ENCODE measurements at places on chromosomes 2 and 18.

DNA sequence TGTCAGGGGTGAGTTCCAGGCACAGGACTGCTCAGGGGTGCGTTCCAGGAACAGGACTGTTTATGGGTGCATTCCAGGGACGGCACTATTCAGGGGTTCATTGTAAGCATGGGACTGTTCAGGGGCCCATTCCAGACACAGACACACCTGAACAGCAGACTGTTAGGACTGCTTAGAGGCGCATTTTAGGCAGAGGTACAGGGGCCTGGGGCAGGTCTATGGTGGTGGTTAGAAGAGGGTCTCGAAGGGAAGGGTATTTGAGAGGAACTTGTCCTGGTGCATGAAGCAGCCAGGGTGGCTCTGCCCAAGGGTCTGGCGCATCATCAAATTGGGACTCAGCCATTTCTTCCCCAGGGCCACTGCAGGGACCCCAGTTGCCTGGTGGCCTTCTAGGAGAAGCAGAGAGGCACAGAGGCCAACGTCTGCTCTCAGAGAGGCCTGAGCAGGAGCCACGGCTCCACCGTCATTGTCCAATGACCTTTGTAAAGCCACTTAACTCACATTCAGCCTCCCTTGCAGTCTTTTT is 14.8 kb upstream of the MLPH start:
- no peak for DNase-seq

GRCh38 chr2:29528891-29529520 is 392.4 kb downstream of the ALK start:
- DNase-seq: no peak

DNA sequence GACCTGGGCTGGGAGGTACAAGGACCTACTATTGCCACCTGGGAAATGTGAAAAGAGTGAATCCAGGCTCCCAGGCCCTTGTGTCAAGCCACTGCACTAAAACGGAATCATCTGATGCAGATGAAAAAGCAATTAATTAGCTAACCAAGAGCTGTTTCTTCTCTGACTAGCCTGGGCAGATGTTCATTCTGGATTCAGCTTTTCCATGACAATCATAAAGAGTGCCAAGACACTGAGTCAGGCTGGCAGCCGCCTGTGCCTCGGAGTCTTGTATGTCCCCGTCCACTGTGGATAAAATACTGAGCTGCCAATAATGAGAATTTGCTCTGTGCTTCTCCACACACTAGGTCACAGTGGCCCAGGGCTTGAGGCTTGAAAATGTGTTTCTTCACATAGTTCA is 21.7 kb upstream of the LCLAT1 start:
- peak; percentile 12 for DNase-seq

DNA sequence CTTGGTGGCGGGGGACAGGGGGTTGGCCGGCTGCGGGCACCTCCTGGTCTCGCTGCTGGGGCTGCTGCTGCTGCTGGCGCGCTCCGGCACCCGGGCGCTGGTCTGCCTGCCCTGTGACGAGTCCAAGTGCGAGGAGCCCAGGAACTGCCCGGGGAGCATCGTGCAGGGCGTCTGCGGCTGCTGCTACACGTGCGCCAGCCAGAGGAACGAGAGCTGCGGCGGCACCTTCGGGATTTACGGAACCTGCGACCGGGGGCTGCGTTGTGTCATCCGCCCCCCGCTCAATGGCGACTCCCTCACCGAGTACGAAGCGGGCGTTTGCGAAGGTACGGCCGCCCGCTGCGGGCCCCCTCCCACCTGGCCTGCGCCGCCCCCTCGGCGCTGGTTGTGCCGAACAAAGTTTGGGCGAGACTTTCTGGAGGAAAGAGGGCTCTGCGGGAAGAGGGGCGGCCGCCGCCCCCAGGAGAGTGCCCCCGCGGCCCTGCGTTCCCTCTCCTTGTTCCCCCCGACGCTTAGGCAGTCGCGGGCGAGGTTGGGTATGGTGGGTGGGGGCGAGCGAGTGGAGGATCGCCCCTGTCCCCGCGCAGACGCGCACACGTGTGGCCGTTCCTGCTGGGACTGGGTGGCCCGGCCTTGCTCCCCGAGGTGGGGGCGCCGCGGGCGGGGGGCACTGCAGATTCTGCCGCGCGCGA is 866 bp downstream of the CRIM1 start:
- DNase-seq: no peak

DNA sequence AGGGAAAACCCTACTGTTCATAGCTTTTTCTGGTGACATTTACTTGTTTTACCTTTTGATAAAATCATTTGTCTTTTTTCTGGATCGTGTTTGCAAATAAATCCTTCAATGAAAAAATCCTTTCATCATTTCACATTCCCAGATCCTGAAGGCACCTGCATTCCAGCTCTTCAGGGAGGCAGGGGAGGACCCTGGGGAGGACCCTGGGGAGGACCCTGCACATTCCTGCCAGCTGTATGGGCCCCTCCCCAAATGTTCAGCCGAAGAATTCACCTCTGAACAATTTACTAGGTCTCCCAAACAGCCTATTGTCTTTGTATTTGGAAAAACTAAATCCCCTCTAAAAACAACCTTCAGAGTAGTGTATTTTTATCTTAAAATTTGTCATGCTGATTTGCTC is 558.4 kb upstream of the ID2 start:
- no peak for DNase-seq

DNA sequence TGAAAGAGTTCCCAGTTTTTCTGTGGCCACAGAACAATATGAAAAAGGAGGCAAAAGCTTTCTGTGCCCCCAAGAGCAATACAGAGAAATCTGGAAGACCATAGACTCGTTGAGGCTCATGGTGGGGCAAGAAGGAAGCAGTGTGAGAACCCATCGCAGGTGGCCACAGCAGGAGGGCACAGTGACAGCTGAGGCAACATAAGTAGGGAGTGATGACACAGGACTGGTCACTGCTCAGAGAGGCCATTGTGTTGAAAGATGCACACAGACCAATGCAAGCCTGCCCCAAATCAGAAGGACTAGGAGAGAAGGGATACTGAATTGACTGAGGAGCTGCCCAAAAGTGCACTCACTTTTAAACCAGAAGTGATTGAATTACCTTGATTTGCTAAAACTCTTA is 483.6 kb downstream of the EPHA4 start:
- no peak for DNase-seq

DNA sequence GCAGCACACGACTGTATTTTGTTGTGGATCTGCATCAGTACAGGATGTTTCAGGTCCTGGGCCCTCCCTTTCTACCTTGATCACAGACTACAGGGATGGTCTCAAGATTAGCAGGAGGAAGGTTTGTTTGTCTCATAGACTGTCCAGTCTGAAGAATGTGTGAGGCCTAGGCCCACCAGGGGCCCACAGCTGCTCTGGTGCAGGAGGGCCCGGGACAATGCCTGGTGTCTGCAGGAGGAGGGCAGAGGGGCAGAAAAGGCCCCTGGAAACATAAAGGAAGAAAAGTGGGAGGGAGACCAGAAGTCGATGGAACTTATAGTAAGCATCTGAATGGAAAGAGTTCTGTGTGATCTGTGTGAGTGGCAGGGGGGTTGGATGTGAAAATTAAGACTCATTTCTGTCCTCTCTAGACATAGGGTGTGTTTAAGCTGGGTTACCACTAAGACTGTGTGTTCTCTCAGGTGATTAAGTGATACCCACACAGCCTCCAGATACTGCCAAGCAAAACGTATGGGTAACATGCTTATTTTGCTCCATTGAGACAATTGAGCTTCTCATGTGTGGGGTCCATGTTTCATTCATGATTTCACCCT is 33.4 kb upstream of the LPIN2 start:
- no peak for DNase-seq

- DNase-seq: no peak
Observed at GRCh38 chr2:69916106-69916505, 1.2 kb downstream of the MXD1 start.

DNA sequence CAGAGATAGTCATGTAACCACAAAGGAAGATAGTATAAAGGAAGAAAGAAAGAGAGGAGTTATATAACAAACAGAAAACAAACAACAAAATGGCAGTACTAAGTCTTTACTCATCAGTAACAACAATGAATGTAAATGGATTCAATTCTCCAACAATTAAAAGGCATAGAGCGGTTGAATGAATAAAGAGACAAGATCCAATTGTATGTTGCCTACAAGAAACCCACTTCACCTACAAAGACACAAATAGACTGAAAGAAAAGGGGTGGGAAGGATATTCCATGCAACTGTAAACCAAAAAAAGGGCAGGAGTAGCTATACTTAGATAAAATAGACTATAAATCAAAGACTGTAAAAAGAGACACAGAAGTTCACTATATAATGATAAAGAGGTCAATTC is 157.3 kb upstream of the CREB1 start:
- DNase-seq: no peak

DNA sequence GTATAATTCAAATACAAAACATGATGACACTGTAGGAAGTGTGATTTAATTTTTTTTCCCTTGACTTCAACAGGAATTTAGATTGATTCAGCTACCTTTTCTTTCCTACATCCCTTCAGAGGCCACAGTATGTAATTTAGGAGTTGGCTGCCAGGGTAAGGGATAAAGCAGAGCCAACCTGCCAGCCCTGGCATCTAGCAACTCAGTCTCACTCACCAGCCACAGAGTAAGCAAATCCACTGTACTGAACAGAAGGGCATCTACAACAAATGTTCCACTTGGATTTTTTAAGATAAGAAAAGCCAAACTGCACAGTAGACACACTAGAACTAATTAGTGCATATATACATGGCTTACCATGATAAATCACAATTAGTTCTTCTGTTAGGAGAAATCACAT is 54.3 kb upstream of the PEX13 start:
- no peak for DNase-seq

DNA sequence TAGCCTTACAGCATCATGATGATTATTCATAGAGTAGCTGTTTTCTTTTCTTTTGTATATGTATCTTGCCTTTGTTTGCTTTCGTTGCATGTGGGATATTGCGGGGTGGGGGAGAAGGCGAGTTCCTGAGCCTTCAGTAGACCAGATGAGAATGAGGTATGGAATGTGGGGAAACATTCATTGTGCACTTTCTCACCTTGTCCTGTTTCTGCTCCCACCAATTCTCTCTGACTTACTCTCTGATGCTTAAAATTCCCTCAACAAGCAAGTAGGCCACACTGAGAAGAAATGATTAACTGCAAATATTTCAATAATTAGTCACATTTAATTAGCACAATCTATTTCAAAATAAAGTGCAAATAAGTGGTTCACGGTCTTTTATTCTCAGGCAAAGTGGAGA is 31.0 kb downstream of the GKN2 start:
- no peak for DNase-seq

GRCh38 chr18:79395761-79396404 is at the start of gene NFATC1:
TSS of gene NFATC1 (plus strand) at chr18:79395930. CDS start at chr18:79396225, 295 bp downstream.
- DNase-seq: peak; percentile 19

- no peak for DNase-seq
Observed at GRCh38 chr2:160228141-160228917, 28.3 kb upstream of the ITGB6 start.

DNA sequence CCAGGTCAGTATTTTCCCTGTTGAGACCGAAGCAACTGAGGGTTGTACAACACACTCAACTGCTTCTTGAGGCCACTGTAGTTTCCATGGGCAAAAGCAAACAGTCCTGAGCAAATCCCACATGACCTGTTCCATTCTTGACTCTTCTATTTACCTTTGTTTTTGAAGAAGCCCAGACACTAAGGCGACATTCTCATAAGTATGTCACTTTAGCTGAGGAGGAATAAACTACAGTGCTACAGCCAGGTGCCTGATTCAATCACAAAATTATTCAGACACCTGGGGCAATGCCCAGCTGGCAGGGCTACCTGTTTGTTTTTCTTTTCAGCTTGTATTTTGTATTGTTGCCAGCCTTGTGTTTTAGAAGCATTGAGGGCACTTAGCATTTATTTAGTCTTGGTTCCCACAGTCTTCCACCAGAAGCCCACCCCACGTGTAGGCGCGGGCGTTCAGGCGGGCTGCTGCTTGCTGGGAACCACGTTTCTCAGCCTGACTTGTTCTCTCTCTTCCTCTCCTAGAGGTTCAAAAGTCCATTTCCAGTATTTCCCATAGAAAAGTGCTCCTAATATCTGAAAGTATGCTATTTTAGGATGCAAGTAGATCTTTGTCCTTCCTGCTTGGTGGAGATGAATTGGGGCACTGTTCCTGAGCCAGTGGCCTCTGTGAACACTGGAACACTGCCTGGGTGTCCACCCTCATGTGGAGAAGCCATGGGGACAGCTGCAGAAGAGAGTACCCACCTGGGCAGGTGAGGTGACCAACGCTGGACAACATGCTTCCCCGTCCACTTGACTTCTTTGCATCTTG is 99.0 kb upstream of the COPS8 start:
- DNase-seq: no peak

DNA sequence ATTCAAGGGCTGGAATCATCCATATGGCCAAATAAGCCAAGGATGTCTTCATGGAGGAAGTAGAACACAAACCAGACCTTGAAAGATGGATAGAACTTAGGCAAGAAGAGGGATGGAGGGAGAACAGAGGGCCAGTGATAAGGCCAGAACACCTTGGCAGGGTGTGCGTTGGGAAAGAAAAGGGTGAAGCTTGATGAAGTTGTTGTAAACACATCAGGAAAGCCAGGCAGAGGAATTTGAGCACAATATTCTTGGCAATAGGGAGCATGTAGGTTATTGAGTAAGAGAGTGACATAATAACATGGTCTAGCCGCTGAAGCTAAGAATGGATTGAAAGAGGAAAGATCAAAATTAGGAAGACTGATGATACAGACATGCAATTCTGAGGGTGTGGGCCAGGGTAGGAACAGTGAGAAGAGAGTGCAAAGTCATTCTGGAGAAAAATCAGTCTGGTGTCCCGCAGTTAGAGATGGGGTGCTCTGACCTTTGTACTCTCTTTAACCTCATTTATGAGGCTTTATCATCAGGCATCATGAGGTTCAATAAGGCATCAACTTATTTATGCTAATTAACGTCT is 41.0 kb downstream of the SLC14A2 start:
- no peak for DNase-seq

DNA sequence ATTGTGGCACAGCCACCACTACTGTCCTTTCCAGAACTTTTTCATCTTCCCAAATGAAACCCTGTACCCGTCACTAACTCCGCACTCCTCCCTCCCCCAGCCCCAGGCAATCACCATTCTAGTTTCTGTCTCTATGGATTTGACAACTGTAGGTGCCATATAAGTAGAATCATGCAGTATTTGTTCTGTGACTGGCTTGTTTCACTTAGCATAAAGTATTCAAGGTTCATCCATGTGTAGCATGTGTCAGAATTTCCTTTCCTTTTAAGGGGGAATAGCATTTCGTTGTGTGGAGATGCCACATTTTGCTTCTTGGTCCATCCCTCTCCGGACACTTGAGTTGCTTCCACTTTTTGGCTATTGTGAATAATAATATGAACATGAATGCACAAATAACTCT is 842 bp upstream of the CKAP2L start:
- DNase-seq: no peak

- no peak for DNase-seq
Observed at GRCh38 chr2:145155196-145155595, 635.3 kb upstream of the ZEB2 start.

- no peak for DNase-seq
Observed at GRCh38 chr2:20525041-20526035, 78.5 kb downstream of the RHOB start.
